NCI-H146 (cell line): ENCODE measurements at places on chromosomes 1 and 21.

- no peak for DNase-seq
Measured at GRCh38 chr1:235473806-235474205, 30.4 kb downstream of the B3GALNT2 start.

- DNase-seq = no peak
Measured at GRCh38 chr1:195979646-195980045, 628.6 kb downstream of the KCNT2 start.

DNA sequence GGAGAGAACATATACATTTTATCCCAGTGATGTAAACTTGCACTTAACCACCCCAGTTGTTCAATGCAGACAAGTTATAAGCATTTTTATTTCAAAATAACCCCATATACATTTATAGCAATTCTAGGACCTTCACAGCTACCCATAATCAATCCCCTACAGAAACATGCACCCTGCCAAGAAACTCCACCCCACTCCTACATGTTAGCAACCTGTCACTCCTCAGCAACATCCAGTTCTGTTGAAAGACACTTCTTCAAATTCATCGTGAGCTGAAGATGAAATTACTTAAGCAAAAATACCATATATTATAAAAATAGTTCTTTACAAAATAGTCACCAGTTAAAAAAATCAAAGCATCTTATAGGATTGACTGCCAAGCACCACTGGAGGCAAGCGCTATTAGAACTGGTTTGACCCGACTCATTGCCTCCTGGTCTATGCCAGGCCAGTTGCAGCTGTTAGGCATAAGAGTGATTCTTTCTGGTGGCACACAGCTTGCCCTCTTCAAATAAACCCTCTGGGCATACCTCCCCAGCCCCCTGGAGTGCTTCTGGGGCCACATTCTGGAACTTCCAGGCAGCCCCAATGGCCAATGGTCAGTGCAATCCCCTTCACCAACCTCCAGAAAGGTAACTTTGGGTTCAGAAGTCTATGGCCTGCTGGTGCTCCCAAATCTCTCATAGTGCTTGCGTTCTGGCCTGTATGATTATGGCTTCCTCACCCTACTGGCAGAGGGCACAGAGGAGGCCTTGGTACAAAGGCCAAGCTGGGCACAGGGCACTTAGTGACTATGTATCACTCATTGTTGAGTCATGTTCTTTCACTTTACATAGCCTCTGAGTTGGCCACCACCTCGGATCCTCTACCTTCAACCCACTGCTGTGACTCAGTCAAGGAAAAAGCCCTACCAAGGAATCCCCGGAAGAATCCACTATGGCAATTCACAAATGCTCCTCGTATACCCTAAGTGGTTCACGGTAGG lies 72.2 kb upstream of the RALGPS2 start:
- no peak for DNase-seq

DNA sequence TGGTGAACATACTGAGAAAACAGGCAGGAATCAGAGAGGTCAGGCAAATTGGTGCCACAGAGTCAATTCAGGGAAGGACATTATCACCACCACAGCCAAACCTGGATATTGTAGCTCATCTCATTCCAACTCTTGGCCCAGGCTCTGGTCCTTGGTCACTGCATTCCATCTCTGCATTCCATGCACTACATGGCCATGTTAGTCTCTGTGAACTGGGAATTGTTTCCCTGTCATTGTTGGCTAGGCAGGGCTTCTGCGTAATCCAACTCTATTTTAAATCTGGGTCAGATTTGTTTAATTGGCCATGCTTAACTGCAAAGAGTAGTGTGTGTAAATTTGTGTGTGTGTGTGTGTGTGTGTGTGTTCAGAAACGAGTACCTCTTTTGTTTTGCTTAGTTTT lies 837.6 kb upstream of the ADAMTS5 start:
- DNase-seq = no peak

DNA sequence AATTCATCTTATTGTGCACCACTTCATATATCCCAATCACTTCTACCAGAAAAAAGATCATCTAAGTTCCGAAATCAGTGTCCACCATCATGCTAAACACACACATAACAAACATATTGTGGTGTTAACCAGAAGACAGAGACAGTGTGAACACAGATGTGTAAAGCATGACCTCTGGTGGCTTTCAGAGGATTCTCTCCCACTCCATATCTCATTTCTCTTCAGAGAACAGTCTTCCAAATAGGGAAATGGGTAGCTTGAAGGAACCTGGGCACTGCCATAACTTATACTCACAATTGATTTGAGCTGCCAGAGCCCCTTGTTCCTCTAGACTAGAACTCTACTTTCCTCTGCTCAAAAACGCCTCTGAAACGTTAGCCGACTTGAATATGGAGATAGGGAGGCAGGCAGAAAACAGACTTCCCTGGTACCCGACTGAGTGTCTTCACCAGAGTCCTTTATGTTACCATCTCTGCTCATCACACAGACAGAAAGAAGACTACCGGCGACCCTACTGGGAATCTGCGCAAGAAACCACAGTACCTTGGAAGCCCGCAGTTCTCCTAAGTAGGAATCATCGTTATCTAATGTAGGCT lies 1.8 kb upstream of the ELAPOR1 start:
- no peak for DNase-seq

DNA sequence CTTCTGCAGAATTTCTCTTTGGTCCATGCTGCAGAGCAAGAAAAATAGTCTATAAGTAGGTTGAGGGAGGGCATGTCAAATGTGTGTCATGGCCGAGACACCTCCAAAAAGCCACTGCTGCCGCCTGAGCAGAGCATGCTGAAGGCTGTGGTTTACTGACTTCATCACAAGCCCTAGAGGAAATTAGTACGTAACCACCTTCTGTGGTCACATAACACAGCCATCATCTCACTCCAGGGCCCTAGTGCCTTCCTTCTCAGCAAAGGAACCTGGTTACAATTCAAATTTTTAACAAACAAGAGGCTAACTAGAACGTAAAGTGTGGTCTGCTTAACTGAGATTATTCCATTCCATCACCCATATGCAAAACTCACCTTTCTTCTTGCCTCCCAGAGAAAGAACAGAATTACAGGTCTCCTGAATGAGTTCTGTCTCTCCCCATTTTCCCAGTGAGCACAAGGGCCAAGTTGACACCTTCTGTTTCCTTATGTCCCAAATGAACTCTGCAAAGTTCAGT lies at the start of gene PTPN22:
Gene PTPN22, minus strand, starts transcription at position 116 of the 517 bp plus-strand sequence.
- no peak for DNase-seq

DNA sequence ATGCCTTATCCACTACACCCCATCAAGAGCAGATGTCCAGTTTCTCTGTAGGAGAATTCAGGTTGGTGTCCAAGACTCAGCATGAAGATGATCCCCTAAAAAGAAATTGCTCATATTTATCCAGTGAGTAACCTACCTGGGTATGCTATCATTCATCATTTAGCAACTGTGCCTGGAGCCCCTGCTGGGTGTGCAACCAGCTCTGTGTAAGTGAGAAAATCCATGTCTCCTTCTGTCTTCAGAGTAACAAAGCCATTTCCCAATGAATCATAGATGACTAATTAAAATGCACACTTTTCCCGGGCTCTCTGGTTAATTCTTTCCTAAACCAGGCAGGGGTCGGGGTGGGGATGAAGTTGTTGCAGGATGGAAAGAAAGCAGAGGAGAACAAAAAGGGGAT lies 35.8 kb downstream of the OLFML3 start:
- peak; percentile 7 for DNase-seq

DNA sequence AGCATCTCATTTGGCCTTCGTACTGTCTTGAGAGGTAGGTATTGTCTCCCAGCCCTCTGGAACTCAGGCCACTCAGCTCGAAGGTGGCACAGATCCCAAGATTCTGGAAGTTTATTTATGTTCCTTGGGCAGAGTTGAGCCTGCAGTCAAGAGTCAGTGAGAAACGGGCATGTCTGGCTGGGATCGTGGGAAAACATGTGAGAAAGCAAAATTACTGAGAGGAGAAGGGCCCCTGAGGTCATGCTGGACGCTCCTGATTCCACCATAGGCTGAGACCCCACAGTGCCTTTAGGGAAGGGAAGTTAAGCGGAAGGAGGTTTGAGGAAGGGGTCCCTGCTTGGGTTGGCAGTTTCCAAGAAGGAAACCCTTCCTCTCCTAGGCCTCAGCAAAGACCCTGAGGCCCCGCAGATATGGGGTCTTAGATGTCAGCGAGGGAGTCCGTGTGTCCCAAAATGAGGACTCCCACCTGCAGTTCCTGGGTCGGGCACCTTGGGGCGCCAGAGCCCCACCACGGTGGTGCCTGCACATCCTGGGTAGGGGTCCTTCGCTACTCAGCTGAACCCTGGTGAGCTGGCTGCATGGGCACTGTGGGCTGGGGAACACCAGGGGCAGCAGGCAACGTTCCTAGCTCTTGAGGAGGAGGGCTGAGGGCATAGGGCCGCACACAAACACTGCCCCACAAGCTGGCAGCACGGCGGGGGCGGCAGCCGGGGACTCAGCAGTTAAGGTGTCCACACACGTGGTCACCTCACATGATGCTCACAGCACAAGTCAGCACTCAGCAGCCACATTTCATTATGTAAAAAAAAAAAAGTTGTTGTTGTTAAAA lies 12.3 kb upstream of the SEMA4A start:
- DNase-seq = no peak

- DNase-seq = no peak
Measured at GRCh38 chr1:115190540-115191170, 101.4 kb upstream of the TSPAN2 start.

DNA sequence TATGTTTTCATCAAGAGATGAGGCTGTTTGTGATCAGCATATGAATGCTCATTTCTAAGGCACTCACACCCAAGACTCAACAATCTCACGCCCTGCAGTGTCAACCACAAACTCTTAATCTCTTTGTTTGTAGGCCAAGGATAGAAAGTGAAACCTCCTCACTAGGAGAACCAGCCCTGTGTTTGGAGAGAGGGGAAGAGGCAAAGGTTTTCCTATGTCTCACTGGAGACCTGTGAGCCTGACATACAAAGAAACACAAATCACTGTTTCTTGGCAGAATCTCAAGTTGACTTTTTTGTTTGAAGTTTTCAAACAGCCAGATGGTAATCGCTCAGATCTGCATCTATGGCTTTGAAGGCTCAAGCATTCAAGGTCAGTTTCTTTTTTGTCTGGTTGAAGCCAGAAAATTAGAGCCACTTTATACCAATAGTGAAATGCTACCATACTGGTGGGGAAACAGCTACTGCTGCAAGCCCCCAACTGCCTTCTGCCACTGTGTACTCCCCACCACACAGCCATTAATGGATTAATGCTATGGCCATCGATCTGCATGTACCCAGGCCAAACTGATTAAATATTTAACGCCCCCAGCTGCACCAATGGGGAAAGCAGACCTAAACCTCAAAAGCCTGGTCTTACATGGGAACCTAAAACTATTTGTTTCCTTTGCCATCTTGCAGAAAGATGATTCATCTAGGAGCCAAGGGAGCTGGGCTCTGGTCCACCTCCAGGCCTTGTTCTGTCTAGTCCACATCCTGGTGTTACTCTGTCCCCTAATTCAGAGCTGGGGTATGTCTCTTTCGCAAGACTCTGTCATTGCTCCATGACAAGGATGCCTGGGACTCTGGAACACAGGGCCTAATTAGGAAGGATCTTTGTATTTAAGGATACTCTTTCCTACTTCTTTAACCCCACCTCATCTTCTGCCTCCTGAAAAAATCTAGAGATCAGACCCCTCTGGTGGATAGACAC lies 16.3 kb downstream of the PDZK1 start:
- DNase-seq = no peak

DNA sequence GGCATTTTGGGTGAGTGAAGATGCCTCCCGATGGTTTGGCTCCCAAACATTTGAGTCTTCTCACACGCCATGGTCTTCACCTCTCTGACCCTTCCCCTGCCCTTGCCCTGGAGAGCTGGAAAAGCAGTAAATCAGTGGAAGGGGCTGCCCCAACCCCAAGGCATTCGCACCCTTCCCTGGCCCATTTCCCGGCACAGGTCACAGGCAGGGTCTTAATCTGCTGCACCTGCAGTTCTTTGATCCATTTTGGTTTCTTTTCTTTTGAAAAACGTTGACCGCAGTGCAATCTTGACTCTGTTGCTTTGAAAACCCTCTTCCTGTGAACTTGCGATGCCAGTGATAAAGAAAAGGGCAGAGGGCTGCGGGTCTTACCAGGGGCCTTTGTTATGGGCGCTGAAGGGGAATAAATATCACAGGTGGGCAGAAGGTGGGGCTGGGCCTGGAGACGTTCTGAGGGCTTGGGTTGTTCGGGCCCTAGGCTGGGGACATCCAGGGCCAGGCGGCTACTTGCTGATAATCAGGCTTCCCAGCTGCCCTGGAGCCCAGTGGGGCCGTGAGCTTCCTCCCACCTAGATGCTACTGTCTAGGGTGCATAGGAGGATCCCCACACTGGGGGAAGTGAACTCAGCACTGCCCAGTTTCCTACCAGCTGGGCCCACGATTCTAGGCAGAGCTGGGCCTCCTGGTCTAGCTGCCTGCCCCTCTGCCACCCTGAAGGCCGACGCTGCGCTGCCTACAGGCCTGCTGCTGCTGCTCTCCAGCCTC lies 38.6 kb upstream of the EPS8L3 start:
- DNase-seq = no peak

- peak; percentile 38 for DNase-seq
Measured at GRCh38 chr21:46457801-46458314, 833 bp upstream of the DIP2A start.

DNA sequence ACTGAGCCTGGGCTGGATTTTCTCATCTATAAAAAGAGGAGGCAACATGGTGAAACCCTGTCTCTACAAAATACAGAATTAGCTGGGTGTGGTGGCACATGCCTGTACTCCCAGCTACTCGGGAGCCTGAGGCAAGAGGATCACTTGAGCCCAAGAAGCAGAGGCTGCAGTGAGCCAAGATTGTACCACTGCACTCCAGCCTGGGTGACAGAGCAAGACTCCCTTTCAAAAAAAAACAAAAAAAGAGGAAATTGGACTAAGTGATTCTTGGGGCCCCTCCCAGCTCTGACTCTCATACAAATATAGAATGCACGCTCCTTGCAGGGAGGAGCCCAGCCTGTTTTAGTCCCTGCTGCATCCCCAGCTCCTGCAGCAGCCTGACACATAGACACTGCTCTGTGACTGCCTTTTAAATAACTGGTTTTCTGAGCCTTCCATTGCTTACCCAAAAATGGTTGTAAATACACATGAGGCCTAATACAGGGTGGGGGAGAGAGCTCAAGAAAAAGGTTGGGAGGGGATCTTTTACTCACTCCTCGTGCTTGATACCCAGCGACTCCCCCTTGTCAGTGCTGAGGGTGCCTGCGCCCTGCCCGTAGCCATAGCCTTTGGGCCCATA lies 17.2 kb downstream of the CSRP1 start:
- DNase-seq = no peak

GRCh38 chr1:165823552-165824268 lies 3.7 kb upstream of the UCK2 start:
- DNase-seq = no peak

DNA sequence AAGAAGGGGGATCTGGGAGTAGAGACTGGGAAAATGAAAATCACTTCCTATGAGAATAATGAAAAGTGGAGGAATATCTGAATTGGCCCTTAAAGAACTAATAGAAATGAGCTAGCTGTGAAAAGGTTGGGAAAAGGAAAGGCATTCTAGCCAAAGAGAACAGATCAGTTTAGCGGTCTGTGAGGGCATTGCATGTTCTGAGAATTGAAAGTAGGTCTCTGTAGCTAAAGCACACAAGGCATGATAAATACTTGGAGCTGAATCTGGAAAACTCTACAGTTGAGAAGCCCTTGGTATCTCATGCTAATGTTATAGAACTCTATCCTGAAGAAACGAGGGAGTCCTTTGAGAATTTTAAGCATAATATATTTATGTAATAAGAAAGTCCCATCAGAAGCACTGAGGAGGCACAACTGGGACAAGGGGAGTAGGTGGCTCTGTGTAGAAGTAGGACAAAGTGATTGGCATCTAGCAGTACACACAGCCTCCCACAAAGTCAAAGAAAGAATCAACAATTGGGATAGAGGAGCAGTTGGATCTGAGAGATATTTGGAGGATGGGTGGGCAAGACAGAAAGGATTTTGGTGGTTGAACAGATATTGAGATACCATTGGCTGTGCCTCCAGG lies 78.7 kb downstream of the GREM2 start:
- DNase-seq = no peak
